ENCODE measurements at places on chromosomes 2 and 18.

DNA sequence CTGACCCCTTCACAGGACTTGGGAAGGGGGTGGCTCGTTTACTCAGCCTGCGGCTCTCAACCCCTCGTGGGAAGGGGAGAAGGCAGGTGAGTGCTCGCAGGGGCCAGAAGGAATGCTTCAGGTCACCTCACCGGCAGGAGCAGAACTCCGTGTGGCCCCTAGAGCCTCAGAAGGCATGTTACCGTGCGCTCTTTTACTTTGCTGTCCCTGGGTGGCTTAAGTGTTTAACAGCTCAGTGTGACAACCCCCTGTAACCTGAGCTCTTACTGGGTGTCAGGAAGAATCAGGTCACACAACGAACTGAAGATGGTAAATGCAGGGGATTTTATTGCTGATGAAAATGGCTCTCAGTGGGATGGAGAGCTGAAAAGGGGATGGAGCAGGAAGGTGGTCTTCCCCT lies 1235.4 kb downstream of the LRP1B start:
- DNase-seq = no peak

- DNase-seq = no peak
These were observed 82.4 kb downstream of the DTNB start for GRCh38 chr2:25590921-25591505.

DNA sequence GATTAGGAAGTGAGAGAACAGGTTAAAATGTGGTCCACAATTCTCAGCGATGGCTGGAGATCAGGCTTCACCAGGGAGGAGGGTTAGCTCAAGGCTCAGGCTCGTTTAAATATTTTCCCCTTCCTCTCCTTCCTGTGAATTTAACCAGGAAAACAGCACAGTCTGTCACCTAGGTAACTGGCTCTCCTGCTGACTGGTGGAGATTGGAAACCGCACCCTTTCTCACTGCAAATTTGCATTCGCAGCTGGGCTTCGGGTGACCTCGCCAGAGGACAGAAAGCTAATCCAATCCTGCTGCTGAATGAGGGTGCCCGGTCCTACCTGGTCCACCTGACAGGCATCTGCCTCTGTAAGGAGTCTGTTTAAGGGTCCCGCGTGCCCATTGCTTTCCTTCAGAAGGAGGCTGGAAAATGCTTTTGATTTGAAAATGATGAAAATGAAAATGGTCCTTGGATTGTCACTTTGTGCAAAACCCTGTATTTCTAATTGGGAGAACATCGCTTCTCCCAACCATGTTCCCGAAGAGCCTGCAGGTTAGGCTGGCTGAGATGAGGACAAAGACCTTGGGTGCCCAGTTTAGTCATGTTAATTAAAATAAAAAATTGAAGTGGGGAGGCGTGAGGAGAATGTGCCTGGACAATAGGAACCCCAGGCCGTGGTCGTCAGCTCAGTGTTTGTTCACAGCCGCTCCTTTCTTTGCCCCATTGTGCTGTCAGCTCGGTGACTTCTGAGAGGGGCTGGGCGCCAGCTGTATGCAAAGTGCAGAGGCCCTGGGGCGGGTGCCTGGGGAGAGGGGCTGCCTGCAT lies 43.4 kb upstream of the MTCL1 start:
- DNase-seq = peak; percentile 99

- no peak for DNase-seq
These were observed 749.6 kb upstream of the VRK2 start for GRCh38 chr2:57296795-57297517.

GRCh38 chr2:193462411-193462810 lies 1267.7 kb upstream of the TMEFF2 start:
- no peak for DNase-seq

DNA sequence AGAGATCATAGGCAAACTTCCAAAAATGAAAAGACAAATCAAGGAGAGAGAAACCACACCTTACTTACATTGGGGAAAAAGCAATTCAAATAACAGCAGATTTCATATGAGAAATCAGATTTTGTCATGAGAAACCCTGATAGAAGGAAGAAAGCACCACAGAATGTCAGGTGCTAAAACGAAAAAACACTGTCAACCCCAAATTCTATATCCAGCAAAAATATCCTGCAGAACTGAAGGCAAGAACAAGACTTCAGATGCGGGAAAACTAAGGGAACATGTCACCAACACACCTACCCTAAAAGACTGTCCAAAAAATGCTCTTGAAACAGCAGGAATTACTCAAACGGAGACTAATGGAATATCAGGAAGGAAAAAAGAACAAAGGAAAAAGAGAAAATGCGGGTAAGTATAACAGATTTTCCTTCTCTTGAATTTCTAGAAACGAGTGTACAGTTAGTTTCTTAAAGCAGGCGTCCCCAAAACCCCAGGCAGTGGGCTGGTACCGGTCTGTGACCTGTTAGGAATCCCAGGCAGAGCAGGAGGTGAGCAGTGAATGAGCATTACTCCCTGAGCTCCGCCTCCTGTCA lies 7.3 kb upstream of the ID2 start:
- DNase-seq = no peak

GRCh38 chr2:27071277-27071989 lies at the start of gene OST4:
OST4 (minus strand) TSS chr2:27071654.
- peak; percentile 95 for DNase-seq

- no peak for DNase-seq
These were observed 68.3 kb downstream of the ACKR3 start for GRCh38 chr2:236637686-236638569.

DNA sequence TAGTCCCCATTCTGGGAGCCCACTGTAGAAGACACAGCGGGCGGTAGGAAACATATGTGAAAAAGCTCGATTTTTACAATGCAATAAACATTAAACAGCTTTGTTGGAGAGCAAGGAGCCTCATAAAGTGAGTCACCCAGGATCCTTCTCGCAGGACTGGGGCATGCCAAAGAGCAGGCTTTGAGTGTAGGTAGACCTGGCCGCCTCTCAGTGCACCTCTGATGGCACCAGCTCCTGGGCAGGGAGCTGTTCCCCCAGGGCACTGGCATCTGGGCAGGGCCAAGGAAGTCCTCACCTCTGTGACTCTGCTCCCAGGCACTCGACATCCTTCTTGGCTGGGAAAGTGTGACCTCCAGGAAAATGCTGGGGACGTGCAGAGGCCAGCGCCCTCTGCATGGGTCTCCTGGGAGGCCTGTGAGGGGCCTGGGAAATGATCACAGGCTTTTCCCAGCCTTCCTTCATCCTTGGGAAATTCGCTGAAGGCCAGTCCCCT lies 94.2 kb downstream of the POLR1A start:
- DNase-seq = no peak

GRCh38 chr18:55477860-55478581 lies 110.0 kb downstream of the TCF4 start:
- DNase-seq = no peak

DNA sequence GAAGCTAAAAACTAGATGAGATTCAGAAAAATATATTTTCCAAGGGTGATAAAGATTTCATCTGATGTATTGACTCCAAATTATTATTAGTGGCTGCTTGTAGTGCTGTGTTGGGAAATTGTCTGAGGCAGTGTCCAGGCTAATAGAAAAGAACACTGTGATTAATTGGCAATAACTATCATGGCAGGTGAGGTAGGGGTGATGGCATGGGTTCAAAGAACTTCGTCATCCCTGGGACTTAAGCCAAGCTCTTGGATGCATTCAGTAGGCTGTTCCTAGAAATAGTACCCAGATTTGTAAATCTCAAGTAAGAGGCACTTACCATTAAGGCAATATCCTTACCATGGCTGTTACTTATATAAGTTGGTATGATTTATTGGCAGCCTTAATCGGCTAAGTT lies 13.2 kb upstream of the RAPGEF4 start:
- DNase-seq = no peak

- DNase-seq = no peak
These were observed 110.7 kb downstream of the KLHL29 start for GRCh38 chr2:23495661-23496114.

GRCh38 chr2:28232295-28232694 lies 160.4 kb upstream of the FOSL2 start:
- DNase-seq = no peak

Data from NCI-H1417 (cell line).